Stomach (tissue), 19 donors: ENCODE measurements at places on chromosomes 7 and 10.

DNA sequence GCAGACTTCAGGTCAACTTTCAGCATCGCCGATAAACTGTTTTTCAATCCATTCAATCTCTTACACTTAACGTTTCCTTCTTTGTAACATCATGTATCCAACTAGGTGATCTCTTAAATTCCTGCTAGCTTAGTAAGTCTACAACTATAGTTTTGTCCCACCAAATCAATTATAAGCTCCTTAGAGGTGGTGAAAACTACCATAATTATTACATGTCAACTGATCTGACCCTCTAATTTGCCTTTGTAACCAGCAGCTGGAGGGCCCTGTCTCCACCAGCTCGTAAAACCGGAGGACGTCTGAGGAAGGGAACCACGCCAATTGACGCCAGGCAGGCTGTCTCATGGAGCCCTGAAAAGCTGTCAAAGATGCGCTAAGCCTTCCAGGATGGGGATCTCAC lies 113.4 kb downstream of the ABCC2 start:
- no peak overlapping the region for H3K4me3 ChIP-seq
- no peaks in the 10 kb centered on the region for H3K4me1 ChIP-seq
- H3K36me3 ChIP-seq = peaks cover 93% of the 10 kb centered on the region

- no peak overlapping the region for H3K27ac ChIP-seq
- no peaks in the 10 kb centered on the region for H3K36me3 ChIP-seq
- DNase-seq = no peak
- no peak overlapping the region for H3K4me3 ChIP-seq
- no peaks in the 10 kb centered on the region for H3K4me1 ChIP-seq
Observed at GRCh38 chr10:7423521-7423920, 12.7 kb upstream of the SFMBT2 start.

- H3K4me3 ChIP-seq = no peak overlapping the region
- no peaks in the 10 kb centered on the region for H3K27me3 ChIP-seq
- H3K4me1 ChIP-seq = peaks cover 10% of the 10 kb centered on the region
- peaks cover 16% of the 10 kb centered on the region for H3K36me3 ChIP-seq
- H3K27ac ChIP-seq = peak overlapping the region; percentile 51
Observed at GRCh38 chr10:114427124-114427852, 23.0 kb upstream of the AFAP1L2 start.

GRCh38 chr7:127946847-127947246 lies 84.4 kb downstream of the LRRC4 start:
- no peaks in the 10 kb centered on the region for H3K4me1 ChIP-seq
- H3K36me3 ChIP-seq = peaks cover 5% of the 10 kb centered on the region
- H3K27ac ChIP-seq = no peak overlapping the region
- no peak overlapping the region for H3K4me3 ChIP-seq
- H3K27me3 ChIP-seq = no peaks in the 10 kb centered on the region

GRCh38 chr7:117841611-117842010 lies 31.6 kb downstream of the CTTNBP2 start:
- DNase-seq = no peak
- H3K27me3 ChIP-seq = no peaks in the 10 kb centered on the region
- H3K4me1 ChIP-seq = no peaks in the 10 kb centered on the region
- H3K27ac ChIP-seq = no peak overlapping the region
- H3K36me3 ChIP-seq = no peaks in the 10 kb centered on the region
- H3K4me3 ChIP-seq = no peak overlapping the region

- peaks cover 18% of the 10 kb centered on the region for H3K4me1 ChIP-seq
- no peaks in the 10 kb centered on the region for H3K27me3 ChIP-seq
- H3K36me3 ChIP-seq = no peaks in the 10 kb centered on the region
- no peak for DNase-seq
Observed at GRCh38 chr7:29898301-29898700, 91.3 kb downstream of the SCRN1 start.

DNA sequence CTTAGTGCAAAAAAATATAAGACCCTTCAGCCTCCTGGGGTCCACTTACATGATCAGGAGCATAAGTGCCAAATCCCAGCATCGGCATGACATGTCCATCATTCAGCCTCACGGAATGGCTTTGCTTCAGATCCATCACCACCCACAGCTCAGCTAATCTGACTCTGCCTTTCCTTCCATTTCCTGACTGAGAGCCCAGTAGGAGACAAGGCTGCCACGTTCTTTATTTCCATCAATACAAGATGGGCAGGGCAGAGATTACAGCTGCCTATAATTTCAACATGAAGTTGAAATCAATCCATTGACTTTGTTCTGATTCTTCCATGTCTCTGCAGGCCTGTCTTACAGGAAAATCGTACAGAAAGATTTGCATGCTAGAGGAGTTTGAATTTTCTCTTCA lies 76.4 kb upstream of the UCN3 start:
- no peak overlapping the region for H3K27ac ChIP-seq
- DNase-seq = no peak

GRCh38 chr7:2702594-2702957 lies 14.6 kb downstream of the AMZ1 start:
- no peaks in the 10 kb centered on the region for H3K27me3 ChIP-seq
- no peaks in the 10 kb centered on the region for H3K4me1 ChIP-seq
- DNase-seq = no peak
- H3K4me3 ChIP-seq = no peak overlapping the region
- no peaks in the 10 kb centered on the region for H3K36me3 ChIP-seq
- H3K27ac ChIP-seq = no peak overlapping the region

- DNase-seq = no peak
- H3K4me3 ChIP-seq = no peak overlapping the region
- H3K36me3 ChIP-seq = no peaks in the 10 kb centered on the region
- H3K4me1 ChIP-seq = no peaks in the 10 kb centered on the region
- H3K27ac ChIP-seq = no peak overlapping the region
Observed at GRCh38 chr7:135076882-135077281, 71.0 kb upstream of the TMEM140 start.

DNA sequence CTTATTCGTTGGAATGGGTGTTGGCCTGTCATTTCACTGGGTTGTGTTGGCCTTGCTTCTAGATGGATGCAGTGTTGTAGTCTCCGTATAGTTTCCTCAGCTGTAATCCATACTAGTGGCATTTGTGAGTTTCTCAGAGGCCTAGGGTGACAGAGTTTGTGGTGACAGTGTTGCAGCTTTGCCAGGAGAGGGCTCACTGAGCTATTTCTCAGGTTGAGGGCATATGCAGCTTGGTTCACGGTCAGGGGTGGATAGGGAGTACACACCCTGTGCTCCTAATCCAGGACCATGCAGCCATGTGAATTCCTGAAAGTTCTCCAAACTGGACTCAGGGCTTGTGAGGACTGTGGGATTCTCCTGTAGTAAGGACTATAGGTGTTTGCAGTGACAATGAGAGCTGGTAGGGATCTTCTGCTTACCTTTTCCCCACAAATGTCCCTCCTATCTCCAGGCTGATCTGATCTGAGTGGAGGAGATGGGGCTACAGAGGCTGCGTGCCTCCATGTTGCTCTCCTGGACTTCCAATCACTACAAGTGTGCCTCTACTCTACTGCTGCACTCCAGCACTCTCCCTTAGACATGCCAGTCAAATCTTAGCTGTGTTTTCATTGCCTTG lies 229.0 kb downstream of the STK31 start:
- no peaks in the 10 kb centered on the region for H3K4me1 ChIP-seq
- DNase-seq = peak; percentile 79
- no peak overlapping the region for H3K4me3 ChIP-seq
- H3K27ac ChIP-seq = no peak overlapping the region
- H3K36me3 ChIP-seq = no peaks in the 10 kb centered on the region
- no peaks in the 10 kb centered on the region for H3K27me3 ChIP-seq

GRCh38 chr10:109173121-109173520 lies 750.2 kb downstream of the XPNPEP1 start:
- H3K4me3 ChIP-seq = no peak overlapping the region
- H3K4me1 ChIP-seq = no peaks in the 10 kb centered on the region
- no peak overlapping the region for H3K27ac ChIP-seq
- no peaks in the 10 kb centered on the region for H3K36me3 ChIP-seq
- no peak for DNase-seq
- no peaks in the 10 kb centered on the region for H3K27me3 ChIP-seq

GRCh38 chr7:15932318-15932717 lies 245.8 kb upstream of the MEOX2 start:
- H3K27ac ChIP-seq = no peak overlapping the region
- no peak for DNase-seq
- no peaks in the 10 kb centered on the region for H3K36me3 ChIP-seq

- no peaks in the 10 kb centered on the region for H3K27me3 ChIP-seq
- H3K4me1 ChIP-seq = peaks cover 54% of the 10 kb centered on the region
- H3K36me3 ChIP-seq = peaks cover 22% of the 10 kb centered on the region
Observed at GRCh38 chr10:87095236-87095945, 385 bp downstream of the SHLD2 start.

DNA sequence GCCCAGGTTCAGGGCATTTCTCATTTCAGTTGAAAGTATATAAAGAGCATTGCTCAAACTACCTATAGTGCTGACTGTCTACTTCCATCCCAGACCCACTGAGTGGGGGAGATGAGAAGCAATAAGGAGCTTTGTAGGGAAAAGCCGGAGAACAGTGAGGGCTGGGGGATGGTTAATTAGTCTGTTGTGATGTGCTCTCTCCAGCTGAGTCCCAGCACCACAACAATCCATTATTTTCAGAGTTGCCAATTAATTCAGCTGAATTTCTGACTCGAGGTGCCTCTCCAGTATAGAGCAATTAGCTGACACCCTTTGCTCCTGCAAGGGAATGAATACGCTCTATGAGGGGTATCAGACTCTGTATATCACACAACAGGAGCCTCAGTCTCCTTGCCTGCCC lies 1118.6 kb downstream of the SORCS3 start:
- no peaks in the 10 kb centered on the region for H3K4me1 ChIP-seq
- H3K27me3 ChIP-seq = no peaks in the 10 kb centered on the region

DNA sequence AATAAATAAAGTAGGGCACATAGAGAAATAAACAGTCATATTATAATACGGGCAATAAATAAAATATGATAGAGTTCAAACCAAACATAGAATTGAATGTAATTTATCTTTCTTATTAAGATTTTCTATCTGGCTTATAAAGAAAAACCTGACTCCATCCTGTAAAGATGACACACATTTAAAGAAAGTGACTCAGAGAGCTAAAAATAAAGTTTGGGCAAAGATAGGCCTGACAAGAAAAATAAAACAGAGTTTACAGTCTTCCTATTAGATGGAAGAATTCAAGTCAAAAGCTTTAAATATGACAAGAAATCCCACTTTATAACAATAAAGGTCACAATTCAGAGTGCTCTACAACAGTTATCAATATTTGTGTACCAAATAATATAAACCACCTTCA lies 580.6 kb downstream of the PHTF2 start:
- no peaks in the 10 kb centered on the region for H3K36me3 ChIP-seq
- H3K4me3 ChIP-seq = no peak overlapping the region
- no peak for DNase-seq

GRCh38 chr7:50646069-50646468 lies 80.9 kb upstream of the DDC start:
- DNase-seq = no peak
- no peak overlapping the region for H3K4me3 ChIP-seq
- peaks cover 5% of the 10 kb centered on the region for H3K4me1 ChIP-seq
- H3K36me3 ChIP-seq = no peaks in the 10 kb centered on the region

GRCh38 chr10:86020134-86020533 lies 346.5 kb downstream of the GRID1 start:
- no peak overlapping the region for H3K4me3 ChIP-seq
- H3K36me3 ChIP-seq = no peaks in the 10 kb centered on the region
- no peak for DNase-seq
- no peaks in the 10 kb centered on the region for H3K27me3 ChIP-seq
- no peaks in the 10 kb centered on the region for H3K4me1 ChIP-seq

DNA sequence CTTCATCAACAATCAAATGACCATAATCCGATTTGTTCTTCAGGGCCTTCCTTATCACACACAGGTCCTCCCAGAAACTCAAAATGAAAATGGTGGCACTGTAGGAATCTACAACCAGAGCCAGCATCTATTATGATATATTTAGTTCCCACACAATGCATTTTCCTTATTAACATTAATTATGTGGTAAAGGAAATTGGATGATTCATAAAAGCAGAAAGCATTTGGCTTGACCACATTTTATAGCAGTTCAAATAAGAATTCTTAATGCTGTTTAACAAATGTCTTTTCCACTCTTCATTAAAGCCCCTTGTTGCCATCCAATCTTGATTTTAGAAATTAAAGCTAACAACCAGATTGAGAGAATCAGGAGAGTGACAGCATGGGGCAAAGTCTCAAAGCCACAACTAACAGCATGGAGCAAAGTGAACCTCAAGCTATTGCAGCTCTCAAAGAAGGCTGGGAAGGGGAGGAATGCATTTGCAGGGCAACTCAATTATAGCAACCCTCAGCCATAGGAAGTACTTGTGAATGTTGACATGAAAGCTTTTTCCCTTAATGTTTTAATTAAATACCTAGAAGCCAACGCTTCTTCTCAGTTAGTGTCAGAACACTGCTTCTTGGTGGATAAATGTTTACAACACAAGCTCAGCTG lies 549.1 kb downstream of the NXPH1 start:
- H3K4me3 ChIP-seq = no peak overlapping the region
- H3K36me3 ChIP-seq = no peaks in the 10 kb centered on the region
- no peak overlapping the region for H3K27ac ChIP-seq
- H3K4me1 ChIP-seq = no peaks in the 10 kb centered on the region
- DNase-seq = no peak

- no peak overlapping the region for H3K27ac ChIP-seq
- no peak for DNase-seq
- H3K27me3 ChIP-seq = no peaks in the 10 kb centered on the region
- H3K4me3 ChIP-seq = no peak overlapping the region
- no peaks in the 10 kb centered on the region for H3K4me1 ChIP-seq
Observed at GRCh38 chr7:86991771-86992191, 67.7 kb downstream of the ELAPOR2 start.

GRCh38 chr10:30182191-30183054 lies 123.0 kb upstream of the JCAD start:
- no peak overlapping the region for H3K4me3 ChIP-seq
- peaks cover 24% of the 10 kb centered on the region for H3K4me1 ChIP-seq
- H3K27me3 ChIP-seq = no peaks in the 10 kb centered on the region
- no peaks in the 10 kb centered on the region for H3K36me3 ChIP-seq

- H3K36me3 ChIP-seq = no peaks in the 10 kb centered on the region
- H3K27me3 ChIP-seq = no peaks in the 10 kb centered on the region
- H3K4me1 ChIP-seq = no peaks in the 10 kb centered on the region
- no peak overlapping the region for H3K4me3 ChIP-seq
- no peak overlapping the region for H3K27ac ChIP-seq
- DNase-seq = no peak
Observed at GRCh38 chr7:107712025-107712424, 31.9 kb upstream of the CBLL1 start.

GRCh38 chr10:103514244-103514643 lies 20.7 kb downstream of the NEURL1 start:
- no peaks in the 10 kb centered on the region for H3K36me3 ChIP-seq
- H3K27ac ChIP-seq = no peak overlapping the region
- DNase-seq = no peak
- peaks cover 33% of the 10 kb centered on the region for H3K4me1 ChIP-seq

- no peak for DNase-seq
- H3K27me3 ChIP-seq = peaks cover 49% of the 10 kb centered on the region
- no peaks in the 10 kb centered on the region for H3K36me3 ChIP-seq
- H3K27ac ChIP-seq = peak overlapping the region; percentile 96
Observed at GRCh38 chr7:27137640-27138315, 5.7 kb downstream of the HOXA5 start.

GRCh38 chr10:3045471-3046209 lies 21.7 kb upstream of the PFKP start:
- H3K27ac ChIP-seq = peak overlapping the region; percentile 67
- H3K36me3 ChIP-seq = no peaks in the 10 kb centered on the region
- H3K27me3 ChIP-seq = no peaks in the 10 kb centered on the region
- DNase-seq = peak; percentile 64
- H3K4me3 ChIP-seq = no peak overlapping the region
